ENCODE measurements at places on chromosomes 11 and 22. TPM values are rescaled to one million over a fixed set of nuclear protein-coding genes. Genes with fewer than 3 reads are reported as not detected.

DNA sequence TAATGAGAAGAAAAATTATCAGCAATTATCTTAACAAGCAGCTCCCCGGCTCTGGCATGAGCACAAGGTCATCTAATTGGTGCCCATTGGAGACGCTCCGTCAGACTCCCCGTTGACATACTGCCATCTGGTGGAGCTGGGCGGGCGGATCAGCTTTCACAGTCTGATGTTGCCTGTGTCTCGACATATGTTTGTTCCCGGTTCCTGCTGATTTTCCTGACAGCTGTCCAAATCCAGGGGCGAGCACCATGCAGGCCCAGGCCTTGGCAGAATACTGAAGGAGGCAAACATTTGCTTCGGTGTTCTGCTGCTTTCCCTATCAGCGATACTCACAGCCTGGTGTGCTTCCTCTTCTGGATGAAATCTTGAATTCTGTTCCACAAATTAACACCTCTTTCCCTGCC lies 43.8 kb upstream of the BARX2 start:
- peak; percentile 72 for DNase-seq

DNA sequence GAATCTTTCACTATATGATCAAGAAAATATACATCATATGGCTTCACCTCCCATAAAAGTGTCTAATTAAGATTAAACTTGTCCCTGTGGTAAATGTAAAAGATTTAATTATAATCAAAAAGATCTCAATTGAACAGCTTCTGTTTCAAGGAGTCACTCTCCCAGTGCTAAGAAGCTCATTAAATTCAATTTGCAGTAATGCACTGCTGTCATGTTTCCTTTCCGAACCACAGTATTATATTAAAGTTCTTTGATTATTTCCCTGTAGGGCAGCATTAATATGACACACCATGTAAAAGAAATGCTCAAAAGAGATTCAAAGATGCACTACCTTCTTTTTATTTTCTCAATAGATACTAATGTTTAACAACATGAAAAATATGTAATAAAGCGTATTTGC lies 758.4 kb downstream of the LRRC4C start:
- DNase-seq = no peak

GRCh38 chr11:57598831-57599155 lies 1.3 kb downstream of the SERPING1 start:
- DNase-seq = no peak

DNA sequence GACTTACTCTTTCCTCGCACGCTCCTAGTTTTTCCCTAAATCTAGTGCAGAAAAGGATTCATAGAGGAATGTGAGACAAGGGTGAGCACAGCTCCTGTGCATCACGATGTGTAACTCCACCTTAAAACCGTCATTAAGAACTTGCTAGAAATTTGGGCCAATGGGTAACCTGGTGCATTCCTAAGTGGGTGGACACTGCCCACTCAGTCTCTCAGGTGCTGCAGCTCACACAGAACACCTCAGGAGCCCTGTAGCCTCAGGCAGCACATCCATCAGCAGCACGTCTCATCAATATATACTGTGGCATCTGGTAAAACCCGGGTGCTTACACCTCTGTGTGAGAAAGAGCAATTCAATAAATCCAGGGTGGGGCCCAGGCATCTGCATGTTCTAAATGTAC lies 12.4 kb downstream of the POU2AF3 start:
- no peak for DNase-seq

- DNase-seq = no peak
Measured at GRCh38 chr11:65404638-65405339, 17.8 kb upstream of the NEAT1 start.

Gene MRGPRX4
- not detected for polyA plus RNA-seq

DNA sequence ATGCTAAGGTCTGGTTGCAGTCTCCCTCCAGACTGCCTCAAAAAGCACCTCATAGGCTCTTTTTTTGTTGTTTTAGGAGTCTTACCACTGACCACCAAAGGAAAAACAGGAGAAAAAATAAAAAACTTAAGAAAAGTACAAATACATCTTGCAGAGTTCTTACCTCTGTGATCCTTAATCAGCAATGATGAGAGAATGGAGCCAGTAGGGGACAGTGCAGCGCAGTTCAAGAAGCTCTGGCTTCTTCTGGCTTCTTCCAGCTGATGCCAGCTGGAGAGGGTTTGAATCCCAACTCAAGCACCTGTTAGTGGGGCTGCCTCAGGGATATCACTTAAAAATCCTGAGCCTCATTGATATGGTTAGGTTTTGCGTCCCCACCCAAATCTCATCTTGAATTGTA lies 223.3 kb upstream of the ISX start:
- DNase-seq = no peak

DNA sequence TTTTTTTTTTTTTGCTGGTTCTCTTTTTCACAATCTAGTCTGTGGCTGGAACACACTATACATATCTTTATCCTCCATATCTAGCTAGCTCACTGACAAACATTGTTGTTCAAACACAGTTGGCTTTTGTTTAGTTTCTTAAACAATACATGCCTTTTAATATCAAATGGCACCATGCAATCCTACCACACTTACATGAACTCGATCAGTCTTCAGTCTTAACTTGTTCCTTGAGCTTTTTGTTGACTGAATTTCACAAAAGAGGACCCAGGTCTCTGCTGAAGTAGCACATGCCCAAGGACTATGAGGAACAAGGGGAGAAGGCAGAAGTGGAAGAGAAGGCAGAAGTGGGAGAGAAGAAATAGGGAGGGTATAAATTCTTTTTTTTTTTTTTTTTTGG lies 25.5 kb downstream of the TMEM123 start:
- DNase-seq = no peak

Gene PATE3
- polyA plus RNA-seq = not detected

DNA sequence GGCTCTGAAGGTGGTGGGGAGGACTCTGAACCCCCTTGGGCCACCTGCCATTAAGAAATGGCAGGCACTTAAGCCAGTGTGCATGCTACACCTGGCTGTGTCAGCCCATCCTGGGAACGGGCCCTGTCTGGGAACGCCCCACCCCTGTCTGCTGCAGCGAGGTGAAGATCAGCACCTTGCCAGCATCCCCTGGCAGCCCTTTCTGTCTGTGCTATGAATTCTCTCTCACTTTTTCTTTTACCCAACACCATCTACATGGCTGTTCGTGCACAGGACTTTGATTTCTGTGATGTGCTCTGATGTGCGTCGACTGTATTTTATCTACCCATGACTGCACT lies 452.9 kb upstream of the B3GAT1 start:
- no peak for DNase-seq

DNA sequence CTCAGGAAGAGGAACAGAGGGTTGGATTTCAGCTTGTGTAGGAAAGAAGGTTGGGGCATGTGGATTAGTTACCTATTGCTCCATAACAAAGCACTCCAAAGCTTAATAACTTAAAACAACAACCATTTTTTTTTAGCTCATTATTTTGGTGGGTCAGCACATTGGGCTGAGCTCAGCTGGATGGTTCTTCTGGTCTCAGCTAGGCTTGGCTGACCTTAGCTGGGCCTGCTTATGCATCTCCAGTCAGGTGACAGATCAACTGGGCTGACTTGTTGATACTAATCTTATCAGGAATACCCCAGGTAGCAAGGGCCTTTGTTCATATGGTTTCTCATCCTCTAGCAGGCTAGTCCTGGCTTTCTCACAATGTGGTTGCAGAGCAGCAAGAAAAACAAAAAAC lies 106.4 kb downstream of the C11orf91 start:
- no peak for DNase-seq

DNA sequence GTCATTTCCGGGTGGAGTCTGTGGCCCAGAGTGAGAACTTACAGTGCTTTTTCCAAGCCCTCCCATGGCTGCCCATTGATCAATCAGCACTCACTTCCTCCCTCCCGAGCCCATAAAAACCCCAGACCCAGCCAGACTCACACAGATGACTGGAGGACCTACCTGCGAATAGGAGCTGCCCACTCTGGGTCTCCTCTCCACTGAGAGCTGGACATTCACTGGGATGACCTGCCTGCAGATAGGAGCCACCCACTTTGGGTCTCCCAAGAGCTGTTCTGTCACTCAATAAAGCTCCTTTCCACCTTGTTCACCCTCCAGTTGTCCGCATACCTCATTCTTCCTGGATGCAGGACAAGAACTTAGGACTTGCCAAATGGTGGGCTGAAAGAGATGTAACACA lies 56.0 kb upstream of the B3GNT6 start:
- DNase-seq = no peak

DNA sequence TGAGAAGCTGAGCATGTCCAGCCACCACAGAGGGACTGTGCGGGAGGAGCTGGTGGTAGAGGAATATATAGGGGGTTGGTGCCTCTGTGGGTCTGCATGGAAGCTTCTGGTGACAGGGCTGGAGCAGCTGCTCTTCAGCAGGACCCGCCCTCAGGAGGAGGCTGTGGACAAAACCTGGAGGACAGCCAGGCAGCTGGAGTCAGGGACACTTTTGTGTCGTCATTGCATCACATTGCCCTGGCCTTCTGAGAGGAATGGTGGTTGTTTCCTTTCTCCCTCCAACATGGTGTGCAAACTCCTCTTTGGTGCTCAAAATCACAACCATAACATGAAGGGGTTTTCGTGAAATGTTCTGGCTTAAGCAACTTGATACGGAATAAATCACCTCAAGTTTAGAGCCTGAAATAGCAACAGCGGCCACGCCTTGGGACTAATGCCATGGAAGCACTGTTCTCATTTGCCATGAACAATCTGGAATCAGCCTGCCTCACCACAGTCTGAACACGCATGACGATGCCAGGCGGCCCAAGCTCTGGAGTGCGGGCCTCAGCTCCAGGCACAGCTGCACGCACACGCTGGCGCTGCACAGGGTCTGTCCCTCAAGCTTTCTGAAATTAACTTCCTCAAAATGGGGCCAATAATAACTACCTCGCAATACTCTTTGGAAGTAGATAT lies 17.1 kb upstream of the CSRP3 start:
- DNase-seq = no peak

Gene RFPL2
- not detected for polyA plus RNA-seq

All from right lung (tissue), 10 donors.